Nephron progenitor cell (in vitro differentiated cells): ENCODE measurements at places on chromosomes 3 and 15.

DNA sequence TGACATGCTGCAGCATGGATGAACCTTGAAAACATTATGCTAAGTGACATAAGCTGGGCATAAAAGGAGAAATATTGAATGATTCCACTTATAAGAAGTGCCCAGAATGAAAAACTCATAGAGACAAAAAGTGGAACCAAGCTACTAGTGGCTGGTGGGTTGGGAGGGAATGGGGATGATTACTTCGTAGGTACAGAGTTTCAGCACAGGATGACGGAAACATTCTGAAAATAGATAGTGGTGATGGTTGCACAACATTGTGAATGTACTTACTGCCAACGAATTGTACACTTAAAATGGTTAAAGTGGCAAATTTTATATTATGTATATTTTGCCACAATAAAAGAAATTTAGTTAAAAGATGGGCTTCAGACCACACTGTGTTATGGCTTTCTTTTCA is 93.6 kb downstream of the RPLP1 start:
- no peak for DNase-seq

DNA sequence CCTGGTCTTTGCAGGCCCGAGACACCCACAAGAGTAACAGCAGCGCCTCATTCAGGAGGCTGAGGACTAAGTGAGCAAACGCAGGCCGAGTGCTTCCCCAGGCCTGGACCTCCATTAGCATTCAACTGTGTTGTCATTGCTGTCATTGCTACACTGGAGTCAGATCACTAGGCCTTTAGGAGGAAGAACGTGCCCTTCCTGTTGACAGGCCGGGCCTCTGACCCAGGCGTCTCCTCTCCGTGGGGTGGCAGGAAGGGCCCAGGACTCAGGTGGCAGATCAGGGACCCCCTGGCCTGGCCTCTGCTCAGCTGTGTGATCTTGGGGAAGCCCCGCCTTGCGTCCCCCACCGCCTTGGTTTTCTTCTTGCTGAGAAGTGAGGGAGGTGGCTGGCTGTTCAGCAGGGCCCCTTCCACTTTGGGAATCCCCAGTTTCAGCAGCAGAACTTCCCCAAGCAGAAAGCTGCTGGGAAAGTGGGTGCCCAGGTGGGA is 19.1 kb downstream of the ZDHHC19 start:
- no peak for DNase-seq

- no peak for DNase-seq
These were observed 45.1 kb downstream of the RTP1 start for GRCh38 chr3:187242435-187242834.

- DNase-seq = no peak
These were observed 105.3 kb downstream of the CD47 start for GRCh38 chr3:107985496-107985895.

- DNase-seq = no peak
These were observed 26.6 kb downstream of the SEMA6D start for GRCh38 chr15:47743886-47744285.

DNA sequence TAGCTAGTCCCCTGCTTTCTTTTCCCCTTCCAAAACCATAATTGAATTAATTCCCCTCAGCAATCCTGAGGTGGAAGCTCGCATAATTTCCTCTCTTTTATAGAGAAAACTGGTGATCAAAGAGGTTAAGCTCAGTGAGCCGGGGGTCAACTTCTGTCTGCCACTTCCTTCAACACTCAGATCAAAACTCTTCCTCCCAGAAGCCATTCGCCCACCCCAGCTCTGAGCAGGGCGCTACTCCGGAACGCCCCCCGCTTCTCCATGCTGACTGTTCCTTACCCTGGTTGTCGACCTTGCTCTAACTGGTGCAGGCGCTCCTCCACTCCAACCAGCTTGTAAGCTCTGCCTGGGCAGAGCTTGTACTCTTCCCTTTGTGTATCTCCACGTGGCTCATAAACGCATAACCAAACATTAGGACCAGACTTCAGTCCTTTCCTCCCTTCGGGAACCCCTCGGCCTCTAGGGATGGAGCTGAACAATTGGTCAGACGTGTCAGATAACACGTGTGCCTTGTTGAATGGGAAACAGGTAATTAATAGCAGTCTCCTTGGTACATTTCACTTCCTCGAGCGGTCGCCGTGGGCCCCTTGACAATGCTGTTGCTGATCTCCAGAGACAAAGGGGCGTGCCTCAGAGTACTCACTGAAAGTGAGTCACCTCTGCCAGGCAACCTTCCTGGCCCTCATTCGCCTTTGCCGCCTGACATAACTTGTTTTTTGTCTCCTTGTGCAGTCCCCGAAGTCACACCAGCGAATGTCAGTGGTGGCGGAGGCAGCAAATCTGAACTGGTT is 71.8 kb downstream of the IL5RA start:
- no peak for DNase-seq
